ENCODE measurements at places on chromosomes 7 and 10. TPM values are rescaled to one million over a fixed set of nuclear protein-coding genes. Genes with fewer than 3 reads are reported as not detected.

The SSBP1 gene
- 146 TPM for total RNA-seq

The PILRA gene
- 2.3 TPM for total RNA-seq

- peak; percentile 1 for DNase-seq
These were observed 348.6 kb downstream of the ANKRD7 start for GRCh38 chr7:118573085-118573484.

DNA sequence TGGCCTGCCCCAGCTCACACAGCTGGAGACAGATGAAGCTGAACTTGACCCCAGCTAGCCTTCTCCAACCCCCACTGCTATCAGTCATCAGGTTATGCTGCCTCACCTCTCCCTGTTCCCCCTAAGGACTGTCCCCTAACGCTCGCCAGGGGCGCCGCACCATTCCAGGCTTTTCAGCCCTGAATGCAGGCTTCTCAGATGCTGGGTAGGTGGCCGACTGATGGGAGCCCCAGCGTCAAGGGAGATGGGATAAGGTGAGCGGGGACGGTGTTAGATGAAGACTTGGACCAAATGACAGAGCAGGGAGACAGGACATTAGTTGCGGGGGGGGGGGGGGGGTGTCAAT lies 15.8 kb upstream of the OPALIN start:
- DNase-seq, result no peak

DNA sequence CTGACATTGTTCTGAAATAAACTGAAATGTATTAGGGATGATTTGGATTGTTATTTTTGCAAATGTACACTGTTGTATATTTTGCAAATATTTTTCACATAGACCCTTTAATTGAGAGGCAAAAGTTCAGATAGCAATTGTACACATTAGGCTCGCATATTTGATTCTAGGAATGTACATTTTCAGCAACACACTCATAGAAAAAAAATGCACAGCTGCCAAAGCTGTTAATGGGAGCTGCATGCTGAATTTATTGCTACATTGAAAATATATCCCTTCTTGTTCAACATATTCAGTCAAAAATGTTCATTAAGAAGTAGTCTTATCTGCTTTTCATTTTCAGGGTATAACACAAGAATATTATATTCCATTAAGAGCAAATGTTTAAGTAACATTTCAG lies 512.9 kb downstream of the ATRNL1 start:
- peak; percentile 46 for DNase-seq

The GIMAP1 gene
- not detected for total RNA-seq

DNA sequence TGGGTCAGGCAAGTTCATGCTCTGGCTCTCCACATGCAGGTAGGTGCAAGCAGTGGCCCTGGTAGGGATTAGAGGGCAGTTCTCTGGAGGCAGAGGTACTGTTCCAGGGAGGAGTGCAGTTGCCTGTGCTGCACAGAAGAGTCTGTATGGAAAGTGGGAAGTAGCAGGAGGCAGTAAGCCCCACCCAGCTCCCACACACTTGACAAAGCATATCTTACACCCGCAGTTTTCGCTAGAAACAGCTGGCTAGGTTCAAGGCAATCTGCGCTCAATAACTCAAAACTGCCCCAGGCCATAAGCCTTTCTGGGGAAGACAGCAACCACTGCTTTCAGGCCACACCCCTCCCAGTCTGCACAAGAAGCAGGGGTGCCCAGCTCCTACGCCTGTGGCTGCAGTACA lies 33.1 kb upstream of the ARMC3 start:
- no peak for DNase-seq

The PDZD7 gene
- total RNA-seq, result 2.2 TPM

DNA sequence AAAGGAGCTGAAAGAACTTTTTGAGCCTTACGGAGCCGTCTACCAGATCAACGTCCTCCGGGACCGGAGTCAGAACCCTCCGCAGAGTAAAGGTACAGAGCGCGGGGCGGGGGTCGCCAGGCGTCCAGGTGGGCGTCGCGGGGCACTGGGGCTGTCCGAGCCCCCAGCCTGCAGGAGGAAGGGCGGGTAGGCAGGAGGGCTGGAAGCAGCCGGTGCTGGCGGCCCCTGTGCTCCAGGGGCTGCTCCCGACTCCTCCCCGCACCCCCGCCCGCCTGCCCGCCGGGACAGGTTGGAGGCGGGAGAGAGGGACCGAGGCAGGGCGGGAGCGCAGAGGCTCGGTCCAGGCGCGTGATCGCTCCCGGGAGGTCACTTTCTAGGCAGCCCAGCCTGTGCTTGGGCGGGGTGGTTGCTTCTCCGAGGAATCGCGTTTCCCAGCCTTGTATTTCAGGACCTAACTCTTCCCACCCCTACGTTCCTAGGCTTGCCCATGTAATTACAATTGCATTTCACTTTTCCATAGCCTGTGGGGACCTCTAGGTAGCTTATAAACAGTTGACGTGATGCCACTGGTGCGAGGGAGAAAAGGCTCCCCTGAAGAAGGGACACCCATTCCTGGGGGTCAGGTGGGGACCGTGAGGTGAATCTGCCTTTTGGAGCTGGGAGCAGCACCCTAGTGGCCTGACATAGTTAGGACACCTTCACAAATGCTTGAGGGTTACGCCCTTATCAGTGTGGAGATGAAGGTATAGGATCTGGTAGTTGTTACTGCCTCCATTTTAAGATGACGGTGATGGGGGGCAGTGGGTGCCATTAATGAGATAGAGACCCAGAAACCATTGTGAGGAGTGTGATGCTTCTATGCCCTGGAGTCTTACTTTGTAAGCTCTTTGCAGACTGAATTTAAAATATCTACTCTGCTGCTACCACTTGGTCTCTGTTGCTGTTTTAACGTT lies 148.2 kb downstream of the CELF2 start:
- DNase-seq, result no peak

DNA sequence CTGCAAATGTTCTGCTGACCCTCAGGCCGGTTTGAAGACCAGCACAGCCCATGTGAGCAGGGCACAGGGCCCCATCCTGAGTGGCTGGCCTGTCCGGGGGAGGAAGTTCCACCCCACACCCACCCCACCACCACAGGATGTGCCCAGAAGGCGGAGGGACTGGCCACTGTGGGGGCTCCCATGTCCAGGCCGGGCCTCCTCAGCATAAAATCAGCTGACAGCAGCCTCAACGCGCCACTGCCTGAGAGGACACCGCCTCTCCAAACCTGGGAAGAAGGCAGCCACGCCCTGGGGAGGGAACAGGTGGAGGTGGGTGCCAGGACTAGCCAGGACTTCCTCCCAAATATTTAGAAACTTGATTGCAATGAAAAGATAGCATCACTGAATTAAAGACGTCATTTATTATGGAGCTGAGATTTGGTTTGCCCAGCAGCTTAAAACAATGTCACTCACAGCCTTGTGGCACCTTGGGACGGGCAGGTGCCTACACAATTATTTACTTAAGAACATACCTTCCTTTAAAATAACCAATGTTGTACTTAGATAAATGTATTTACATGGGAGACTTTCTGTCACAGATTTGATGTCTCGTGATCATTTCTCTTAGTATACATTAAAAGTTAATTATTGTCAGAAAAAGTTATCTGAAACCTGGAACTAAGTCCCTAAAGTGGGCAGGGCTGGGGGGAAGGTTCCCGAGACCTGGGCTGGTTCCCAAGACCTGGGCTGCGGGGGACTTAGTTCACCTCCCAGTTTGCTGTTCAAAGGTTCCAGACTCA lies 27.3 kb upstream of the FAM20C start:
- no peak for DNase-seq

- no peak for DNase-seq
These were observed 29.8 kb upstream of the SP8 start for GRCh38 chr7:20816372-20816959.

The KMT2C gene
- 59.0 TPM for total RNA-seq

DNA sequence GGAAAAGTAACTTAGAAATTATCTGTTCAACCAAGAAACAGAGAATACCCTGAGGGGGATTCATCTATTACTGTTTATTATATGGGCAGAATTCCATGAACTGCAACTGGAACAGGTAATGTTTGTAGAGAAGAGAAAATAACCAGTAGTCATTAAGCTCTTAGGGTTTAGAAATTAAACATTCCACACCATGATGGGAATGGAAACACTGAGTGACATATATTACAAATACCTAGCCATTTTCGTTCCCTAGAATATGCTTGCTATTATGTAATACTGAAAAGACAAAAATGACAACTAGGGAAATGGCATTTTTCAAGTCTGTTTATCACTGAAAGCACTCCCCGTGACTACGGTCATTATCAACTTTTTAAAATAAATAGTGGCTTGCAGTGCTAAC lies 1007.4 kb downstream of the GATA3 start:
- no peak for DNase-seq

The FAM25C gene
- not detected for total RNA-seq

DNA sequence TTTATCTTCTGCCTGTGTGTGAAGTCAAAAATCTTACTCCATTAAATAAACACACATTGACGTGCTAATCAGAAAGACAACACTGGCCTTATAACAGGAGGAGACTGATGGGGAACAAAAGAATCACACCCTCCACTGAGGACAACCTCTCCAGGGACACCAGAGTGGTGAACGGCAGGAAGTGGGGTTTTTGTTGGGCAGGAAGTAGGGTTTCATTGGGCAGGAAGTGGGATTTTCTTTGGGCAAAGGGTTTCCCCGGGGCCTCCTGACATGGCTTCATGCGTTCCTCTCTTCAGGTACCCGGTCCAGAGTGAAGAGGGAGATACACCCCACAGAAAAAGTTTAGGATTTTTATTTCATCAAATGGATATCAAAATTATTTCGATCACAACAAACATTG lies 30.6 kb downstream of the ADARB2 start:
- DNase-seq, result no peak

GRCh38 chr7:41451826-41452225 lies 251.1 kb downstream of the INHBA start:
- DNase-seq, result peak; percentile 25

The SLC16A12 gene
- 0.31 TPM for total RNA-seq

The ENTPD1 gene
- total RNA-seq, result 0.95 TPM

DNA sequence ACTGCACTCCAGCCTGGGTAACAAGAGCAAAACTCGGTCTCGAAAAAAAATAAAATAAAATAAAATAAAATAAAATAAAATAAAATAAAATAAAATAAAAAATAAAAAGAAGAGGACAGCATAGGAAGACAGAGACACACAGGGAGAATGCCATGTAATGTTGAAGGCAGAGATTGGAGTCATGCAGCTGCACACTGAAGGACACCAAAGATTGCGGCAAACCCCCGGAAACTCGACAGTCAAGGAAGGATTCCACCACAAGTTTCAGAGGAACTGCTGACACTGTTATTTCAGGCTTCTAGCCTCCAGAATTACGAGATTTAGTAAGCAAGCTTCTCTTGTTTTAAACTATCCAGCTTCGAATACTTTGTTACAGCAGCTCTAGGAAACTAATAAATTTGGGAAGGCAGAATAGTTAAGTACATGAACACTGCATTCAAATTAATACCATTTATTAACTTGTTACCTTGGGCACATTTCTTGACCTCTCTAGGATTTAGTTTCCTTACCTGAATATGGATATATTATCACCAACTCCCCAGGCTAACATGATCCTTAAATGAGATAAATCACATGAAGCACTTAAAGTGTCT lies 9.5 kb downstream of the CPED1 start:
- no peak for DNase-seq

GRCh38 chr7:70886547-70886946 lies 245.4 kb upstream of the GALNT17 start:
- DNase-seq, result no peak

DNA sequence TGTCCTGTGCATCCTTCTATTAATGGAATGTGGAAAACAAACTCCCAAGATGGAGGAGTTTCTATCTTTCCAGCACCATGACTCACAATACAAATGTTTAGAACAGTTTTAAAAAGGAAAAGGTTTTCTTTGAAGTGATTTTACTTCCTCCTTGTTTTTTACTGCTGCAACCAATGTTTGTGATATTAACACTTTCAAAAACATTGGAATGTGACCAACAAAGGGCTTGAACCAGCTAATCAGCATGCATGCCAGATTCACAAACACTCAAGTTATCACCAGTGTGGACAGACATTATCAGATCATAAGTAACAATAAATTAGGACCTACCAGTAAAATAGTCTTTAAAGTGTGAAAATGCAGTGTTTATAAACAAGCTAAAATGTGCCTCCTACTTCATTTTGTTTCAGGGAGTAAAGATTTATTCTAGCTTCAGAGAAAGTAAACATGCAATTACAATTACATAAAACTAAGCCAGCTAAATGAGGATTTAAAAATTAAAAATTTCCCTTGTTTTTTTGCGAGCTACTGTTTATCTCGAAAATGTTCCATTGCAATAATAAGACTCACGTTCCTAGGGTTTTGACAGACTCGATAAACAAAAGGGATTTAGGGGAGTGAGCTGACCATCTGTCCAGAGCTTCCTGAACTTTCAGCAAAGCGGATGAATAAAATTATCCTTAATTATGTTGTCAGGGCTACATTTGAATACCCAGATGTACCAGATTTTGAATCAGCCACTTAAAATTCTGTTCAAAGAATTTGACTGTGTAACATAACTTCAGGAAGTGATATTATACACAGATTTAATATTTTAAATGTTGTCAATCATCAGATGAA lies 29.8 kb downstream of the CPVL start:
- no peak for DNase-seq

The ABCA13 gene
- 0.34 TPM for total RNA-seq

GRCh38 chr7:143172354-143172753 lies 10.9 kb upstream of the TAS2R39 start:
- DNase-seq, result no peak

DNA sequence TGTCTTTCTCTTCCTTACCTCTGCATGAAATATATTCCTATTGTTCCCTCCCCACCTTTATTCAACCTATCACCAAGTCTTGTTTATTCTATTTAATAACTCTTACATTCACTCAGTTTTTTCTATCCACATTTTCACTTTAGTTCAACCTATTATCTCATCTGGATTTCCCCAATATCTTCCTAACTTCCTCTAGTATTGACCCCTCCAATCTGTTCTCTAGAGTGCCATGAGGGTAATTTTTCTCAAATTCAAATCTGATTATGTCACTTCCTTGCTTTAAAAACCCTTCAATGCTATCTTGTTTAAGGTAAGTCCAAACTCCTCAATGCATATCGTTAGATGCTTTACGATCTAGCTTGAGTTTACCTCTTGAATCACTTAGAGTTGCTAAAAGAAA lies 86.5 kb downstream of the SDHAF3 start:
- DNase-seq, result no peak

GRCh38 chr10:12390733-12391132 lies 41.4 kb downstream of the CAMK1D start:
- DNase-seq, result peak; percentile 90

GRCh38 chr7:18958627-18959026 lies 158.8 kb downstream of the TWIST1 start:
- DNase-seq, result peak; percentile 81

DNA sequence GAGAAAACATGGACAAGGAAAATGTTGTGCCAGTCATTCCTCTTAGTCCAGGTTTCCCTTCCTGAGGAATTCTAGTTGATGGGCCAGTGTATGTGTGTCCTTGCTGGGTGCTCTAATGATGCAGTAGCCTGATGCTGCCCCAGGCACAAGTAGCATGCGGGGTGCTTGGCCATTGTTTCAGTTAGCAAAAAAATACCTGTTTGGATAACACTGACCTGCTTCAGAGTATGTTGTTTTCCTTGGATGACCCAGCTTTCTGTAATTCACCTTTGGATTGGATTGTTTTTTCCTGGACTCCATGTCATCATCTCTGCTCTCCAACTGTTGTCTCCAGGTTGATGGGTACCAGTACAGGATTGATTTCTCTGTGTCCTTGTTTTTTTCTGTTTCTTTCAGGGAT lies 169.2 kb downstream of the SND1 start:
- DNase-seq, result no peak

The ADCYAP1R1 gene
- total RNA-seq, result 0.14 TPM

All from astrocyte (in vitro differentiated cells and primary cell).